ENCODE measurements at places on chromosomes 16 and 17. TPM values are rescaled to one million over a fixed set of nuclear protein-coding genes. Genes with fewer than 3 reads are reported as not detected.
A peak's percentile ranks its signal among the peaks of the same experiment; 100 is the strongest.

DNA sequence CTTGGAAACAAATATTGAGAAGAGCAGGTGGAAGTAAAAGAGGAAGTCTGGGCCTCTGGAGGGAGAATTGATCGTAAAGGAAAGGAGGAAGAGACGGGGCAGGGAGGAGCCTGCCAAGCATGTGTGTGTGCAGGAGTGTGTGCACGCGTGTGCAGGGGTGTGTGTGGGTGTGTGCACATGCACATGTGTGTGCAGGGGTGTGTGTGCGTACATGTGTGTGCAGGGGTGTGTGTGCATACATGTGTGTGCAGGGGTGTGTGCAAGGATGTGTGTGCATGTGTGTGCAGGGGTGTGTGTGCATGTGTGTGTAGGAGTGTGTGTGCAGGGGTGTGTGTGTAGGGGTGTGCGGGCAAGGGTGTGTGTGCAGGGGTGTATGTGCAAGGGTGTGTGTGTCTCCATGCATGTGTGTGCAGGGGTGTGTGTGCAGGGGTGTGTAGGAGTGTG is 10.0 kb downstream of the CEP295NL start:
- no peak for DNase-seq

- DNase-seq = peak; percentile 100
These were observed 2.0 kb upstream of the CD300H start for GRCh38 chr17:74569020-74570003.

Gene MYCBPAP
- total RNA-seq = not detected

Gene ANKS4B
- not detected for total RNA-seq

DNA sequence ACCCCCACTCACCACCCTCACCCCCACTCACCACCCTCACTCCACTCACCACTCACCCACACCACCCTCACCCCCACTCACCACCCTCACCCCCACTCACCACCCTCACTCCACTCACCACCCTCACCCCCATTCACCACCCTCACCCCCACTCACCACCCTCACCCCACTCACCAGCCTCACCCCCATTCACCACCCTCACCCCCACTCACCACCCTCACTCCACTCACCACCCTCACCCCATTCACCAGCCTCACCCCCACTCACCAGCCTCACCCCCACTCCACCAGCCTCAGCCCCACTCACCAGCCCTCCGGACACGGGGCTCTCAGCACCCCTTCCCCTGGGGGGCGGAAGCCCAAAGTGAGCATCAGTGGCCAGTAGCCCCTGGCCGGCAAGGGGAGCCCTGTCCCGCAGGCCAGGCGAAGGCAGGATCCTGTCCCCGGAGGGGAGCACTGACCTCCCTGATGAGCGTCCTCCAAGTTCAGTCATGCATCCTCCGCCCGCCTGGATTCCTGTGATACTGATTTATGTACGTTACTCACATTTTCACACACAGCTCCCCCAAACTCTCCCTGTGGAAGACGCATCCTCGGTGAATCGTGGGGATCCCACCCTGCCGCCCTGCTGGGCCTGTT is 18.0 kb upstream of the C1QTNF8 start:
- no peak for DNase-seq

Gene TPSB2
- 0.17 TPM for total RNA-seq

- no peak for DNase-seq
These were observed 148.2 kb upstream of the GOT2 start for GRCh38 chr16:58882292-58882691.

- no peak for DNase-seq
These were observed 21.2 kb downstream of the ATP6V0D1 start for GRCh38 chr16:67459861-67460150.

GRCh38 chr17:52170963-52171572 is 12.6 kb upstream of the CA10 start:
- DNase-seq = peak; percentile 20

Gene C17orf113
- total RNA-seq = 0.62 TPM

- DNase-seq = no peak
These were observed 13.1 kb upstream of the CFDP1 start for GRCh38 chr16:75446416-75446815.

Gene CIITA
- 0.72 TPM for total RNA-seq

Gene LRRC75A
- 0.39 TPM for total RNA-seq

GRCh38 chr16:13902677-13903076 is 17.3 kb upstream of the ERCC4 start:
- peak; percentile 16 for DNase-seq

DNA sequence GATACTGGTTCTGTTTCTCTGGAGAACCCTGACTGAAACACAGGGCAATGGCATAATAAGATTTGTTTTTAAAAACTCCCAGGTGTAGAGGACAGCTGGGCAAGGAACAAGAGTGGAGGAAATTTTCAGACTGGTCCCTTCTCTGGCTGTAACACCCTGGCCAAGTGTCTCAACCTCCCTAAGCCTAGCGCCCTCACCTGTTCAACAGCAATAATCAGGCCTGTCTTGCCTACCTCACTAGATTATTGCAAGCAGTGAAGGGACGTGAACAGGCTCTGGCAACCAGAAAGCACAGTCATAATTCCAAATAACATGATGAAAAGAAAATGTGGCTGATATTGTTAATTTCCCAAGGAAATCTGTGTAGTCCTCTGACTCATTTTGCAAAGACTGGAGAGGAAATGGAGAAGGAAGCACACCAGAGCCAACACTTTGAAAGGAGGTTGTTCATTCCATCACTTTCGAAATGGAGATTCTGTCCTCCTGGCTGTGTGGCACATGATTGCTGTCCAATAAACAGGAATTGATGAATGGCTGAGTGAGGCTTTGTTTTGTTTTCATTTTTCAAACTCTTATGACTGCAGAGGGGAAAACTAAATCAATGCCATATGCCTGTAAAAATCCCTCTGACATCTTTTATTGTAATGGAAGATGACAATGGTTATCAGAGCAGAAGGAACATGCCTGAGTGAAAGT is 87.5 kb upstream of the HLF start:
- no peak for DNase-seq

GRCh38 chr17:43200127-43200526 is 11.5 kb upstream of the TMEM106A start:
- no peak for DNase-seq

DNA sequence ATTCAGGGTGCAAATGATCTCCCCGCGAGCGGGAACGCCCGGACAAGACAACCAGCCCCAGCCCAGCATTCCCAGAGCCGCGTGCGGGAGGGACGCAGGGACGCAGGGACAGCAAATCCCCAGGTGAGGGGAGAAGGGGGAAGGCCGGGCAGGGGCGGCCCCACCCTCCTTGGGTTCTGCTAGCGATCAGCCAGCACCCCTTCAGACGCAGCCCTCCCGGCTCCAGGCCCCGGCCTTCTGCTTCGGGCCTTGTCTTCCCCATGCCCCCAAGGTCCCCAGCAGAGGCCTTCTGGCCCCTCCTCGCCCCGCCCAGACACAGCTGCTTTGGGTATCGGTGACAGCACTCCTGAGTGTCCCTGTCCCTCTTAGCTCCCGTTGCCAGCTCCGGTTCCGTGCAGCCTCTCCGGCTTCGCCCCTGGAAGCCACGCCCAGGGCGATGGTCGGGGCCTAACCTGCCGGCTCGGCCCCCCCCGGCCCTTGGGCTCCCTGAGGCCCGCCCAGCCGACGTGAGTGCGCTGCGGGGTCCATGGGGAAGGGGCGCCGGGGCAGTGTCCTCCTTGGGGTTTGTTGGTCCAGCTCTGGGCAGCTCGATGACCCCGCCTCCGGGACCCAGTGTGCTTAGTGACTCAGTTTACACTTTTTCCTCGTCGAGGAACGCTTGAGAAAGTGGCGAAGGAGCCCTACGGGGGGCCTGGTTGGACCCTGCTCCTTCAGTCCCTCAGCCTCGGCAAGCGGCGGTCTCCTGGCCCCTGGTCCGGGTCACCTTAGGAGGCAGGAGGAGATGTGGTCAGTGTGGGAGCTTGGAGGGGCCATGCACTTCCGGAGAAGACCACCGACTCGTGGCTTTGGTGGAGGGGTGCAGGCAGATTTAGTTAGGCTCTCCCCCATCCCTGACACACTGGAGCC is 50.5 kb upstream of the AMZ2 start:
- no peak for DNase-seq

DNA sequence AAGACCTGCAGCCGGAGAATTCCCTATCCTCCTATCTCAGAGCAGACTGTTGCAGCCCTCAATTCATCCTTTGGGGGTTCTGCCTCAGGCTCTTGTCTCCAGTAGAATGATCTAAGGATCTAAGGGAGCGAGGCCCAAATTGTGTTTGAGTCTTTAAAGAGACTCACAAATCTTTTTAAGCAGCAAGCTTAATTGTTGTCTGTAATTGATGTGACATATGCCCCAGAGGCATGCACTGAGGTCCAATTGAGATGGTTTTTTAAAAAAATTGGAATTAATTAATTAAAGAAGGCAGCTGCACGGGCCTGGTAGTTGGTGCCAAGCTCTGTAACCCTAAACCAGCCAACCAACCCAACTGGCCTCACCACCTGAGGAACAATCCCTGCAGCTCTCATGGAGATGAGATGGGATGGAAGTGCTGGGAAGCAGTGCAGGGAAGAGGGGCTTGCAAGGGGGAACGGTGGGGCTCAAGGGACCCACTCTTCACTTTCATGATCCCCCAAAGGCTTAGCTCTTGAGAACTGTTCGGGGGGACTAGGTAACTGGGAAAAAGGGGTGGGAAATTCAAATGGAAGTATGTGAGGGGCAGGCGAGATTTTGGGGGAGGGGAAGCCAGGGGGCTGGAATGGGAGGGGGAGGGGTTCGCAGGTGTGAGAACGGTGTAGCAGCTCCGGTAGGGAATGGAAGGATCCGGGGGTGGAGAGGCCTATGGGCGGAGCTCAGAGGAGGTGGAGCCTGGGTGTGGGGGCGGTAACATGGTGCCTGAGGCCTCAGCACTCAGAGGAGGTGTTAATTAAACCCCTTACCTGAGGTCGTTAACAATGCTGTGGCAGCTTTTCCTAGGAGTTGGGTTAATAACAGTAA is 9.2 kb upstream of the ZNF652 start:
- DNase-seq = no peak

Data from H4 (cell line).